Stimulated activated CD4-positive, alpha-beta T cell treated with anti-CD3 and anti-CD28 coated beads, Interleukin-2, amount 100 ng/mL, for 4 hours (primary cell): ENCODE measurements at places on chromosomes 16 and 17.
A peak's percentile ranks its signal among the peaks of the same experiment; 100 is the strongest.

DNA sequence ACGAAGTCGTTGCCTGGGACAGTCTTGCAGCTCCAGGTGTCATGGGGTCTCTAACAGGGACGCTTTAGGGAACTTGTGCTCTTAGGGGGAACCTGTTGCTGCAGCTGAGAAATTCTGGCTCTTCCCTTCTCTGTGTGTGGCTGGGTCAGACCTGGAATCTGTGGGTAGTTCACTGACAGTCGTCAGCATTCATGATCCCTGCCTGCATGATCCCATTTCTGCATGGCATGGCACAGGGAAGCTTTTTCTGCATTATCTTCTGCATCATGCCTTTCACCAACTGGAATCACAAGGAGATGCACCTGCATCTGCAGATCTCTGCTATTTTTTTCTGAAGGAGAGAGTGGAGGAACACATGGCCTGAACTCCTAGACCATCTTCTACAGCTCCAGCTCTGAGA, 85.6 kb downstream of the SOX9 start:
- no peak for DNase-seq

DNA sequence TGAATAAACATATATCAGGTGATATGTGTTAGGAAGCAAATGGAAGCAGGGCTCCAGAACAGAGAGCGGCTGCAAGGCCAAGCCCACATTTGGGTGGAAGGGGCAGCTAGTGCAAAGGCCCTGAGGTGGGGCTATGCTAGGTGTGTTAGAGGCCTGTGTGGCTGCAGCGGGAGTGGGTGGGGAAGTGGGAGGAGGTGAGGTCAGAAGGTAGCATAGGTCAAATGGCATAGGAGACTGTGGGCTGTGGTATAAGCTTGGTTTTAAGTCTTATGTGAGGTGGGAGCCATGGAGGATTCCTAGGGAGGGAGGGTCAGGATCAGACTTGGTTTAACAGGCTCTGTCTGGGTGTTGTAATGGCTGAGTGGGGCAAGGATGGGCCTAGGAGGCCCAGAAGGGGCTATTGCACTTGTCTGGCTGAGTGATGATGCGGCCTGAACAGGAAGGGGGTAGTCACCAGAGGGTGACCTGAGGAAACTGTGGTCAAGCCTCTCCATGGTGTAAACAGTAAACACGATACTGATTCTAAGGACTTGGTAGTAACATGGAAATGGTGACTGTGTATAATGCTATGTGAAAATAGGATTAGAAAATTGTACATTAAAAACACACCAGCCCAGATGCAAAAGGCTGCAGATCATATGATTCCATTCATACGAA, 31.1 kb downstream of the RAI1 start:
- DNase-seq: no peak

DNA sequence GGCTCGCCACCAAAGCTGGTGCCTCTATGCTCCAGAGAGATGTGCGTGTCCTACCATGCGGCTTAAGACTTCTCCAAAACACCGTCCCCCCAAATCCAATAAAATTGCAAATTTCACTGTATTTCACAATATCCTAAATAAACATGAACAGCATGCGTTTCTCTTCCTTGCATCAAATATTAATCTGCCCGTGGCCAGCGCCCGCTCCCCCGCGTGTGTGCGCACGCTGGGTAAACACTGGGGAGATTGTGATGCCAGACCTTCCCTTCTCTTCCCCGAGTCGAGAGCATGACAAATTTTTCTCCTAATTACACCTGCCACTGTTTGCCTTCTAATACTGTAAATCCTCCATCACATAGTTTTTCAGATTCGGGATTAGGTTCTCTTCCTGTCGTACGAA, 148.1 kb downstream of the MRM1 start:
- DNase-seq: no peak

GRCh38 chr16:26386096-26386495, 680.6 kb upstream of the C16orf82 start:
- no peak for DNase-seq

DNA sequence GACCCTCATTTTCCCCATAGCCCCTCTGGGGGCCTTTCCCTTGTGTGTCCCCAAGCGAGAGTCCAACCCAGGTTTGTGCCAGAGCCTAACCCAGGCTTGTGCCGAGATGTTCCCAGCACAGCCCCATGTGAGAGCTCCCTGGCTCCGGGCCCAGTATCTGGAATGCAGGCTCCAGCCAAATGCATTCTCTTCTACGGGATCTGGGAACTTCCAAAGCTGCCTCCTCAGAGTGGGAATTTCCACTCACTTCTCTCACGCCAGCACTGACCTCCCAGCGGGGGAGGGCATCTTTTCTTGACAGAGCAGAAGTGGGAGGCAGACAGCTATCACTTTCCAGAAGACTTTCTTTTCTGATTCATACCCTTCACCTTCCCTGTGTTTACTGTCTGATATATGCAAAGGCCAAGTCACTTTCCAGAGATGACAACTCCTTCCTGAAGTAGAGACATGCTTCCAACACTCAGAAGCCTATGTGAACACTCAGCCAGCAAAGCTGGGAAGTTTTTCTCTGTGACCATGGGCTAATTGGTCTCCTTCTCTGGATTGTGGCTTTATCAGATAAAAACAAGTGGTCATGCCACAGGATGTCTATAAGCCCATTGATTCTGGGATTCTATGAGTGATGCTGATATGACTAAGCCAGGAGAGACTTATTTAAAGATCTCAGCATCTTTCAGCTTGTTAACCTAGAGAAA, 2.5 kb upstream of the CCL2 start:
- no peak for DNase-seq

DNA sequence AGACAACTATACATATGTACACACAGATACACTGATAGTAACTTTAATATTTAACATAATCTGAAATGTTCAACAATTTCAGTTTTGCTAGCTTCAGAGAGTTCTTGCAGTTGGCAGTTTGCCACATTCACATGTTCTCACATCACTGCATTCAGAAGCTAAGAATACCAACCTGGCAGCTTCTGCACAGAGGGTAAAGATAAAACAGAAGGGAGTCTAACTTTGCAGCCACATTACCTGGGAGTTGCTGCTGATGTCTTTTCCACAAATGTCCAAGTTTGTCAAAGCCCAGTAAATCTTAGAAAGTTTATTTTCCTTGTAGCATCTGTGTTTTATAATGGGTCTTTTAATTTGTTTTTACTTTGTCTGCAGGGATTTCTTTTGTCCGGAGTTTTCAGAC, 332.0 kb downstream of the BCAS3 start:
- no peak for DNase-seq

DNA sequence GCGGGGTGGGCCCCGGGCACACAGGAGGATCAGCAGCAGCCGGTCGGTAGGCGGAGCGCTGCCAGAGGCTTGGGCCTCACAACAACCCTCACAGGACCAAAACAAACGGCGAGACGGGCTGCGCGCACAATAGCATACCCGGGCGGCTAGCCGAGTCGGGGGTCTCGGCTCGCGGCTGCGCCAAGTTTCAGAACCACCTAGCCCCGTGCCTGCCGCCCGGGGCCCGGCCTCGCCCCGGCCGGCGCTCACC, 732 bp downstream of the ULK2 start:
- peak; percentile 13 for DNase-seq

GRCh38 chr17:8832711-8833352, 33.7 kb upstream of the MFSD6L start:
- DNase-seq: no peak

GRCh38 chr16:79069633-79070032, 530.9 kb downstream of the MAF start:
- DNase-seq: no peak

- DNase-seq: peak; percentile 41
Observed at GRCh38 chr17:32519228-32520103, 32.7 kb downstream of the CDK5R1 start.

- DNase-seq: no peak
Observed at GRCh38 chr16:68436581-68436980, 11.7 kb downstream of the SMPD3 start.

- DNase-seq: no peak
Observed at GRCh38 chr17:49931416-49932137, 37.4 kb upstream of the DLX4 start.

DNA sequence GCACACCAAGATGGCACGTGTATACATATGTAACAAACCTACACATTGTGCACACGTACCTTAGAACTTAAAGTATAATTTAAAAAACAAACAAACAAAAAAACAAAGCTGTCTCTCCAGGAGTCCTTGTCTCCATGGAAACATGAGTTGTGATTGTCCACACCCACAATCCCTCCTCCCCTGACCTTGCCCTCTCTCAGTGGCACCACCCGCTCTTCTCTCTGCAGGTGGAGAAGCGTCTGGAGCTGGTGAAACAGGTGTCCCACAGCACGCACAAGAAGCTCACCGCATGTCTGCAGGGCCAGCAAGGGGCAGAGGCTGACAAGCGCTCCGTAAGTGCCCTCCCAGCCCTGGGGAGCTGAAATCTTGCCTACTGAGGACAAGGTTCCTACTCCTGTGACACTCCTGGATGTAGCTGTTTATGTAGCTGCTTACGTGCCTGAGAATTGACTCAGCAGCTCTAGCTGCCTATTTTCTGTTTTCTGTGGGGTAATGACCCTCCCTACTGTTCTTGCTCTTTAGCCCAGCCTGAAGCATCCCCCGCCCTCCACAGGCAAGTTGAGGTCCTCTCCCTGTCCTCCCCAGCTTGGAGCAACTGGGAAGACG, 107.0 kb downstream of the ARHGAP44 start:
- no peak for DNase-seq

DNA sequence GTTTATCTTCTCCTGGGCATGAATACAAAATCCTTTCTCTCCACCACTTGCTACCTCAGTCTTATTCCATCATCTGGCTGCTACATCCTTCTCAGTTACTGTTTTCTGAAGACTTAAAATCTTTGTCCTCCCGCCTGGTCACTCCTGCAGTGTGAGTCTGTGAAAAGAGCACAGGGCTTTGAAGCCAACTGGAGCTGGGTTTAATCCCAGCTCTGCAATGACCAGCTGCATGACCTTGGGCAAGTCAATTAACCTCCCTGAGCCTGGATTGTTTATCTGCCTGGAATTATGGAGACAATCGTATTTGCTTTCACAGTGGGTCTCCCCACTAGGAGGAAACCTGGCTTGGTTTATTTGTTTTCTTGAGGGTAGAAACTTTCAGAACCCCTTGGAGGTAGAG, 183.2 kb downstream of the GSG1L start:
- DNase-seq: no peak

GRCh38 chr17:17108451-17109049, 66.3 kb downstream of the MPRIP start:
- DNase-seq: no peak

GRCh38 chr16:71811261-71811803, 2.7 kb upstream of the AP1G1 start:
- no peak for DNase-seq

DNA sequence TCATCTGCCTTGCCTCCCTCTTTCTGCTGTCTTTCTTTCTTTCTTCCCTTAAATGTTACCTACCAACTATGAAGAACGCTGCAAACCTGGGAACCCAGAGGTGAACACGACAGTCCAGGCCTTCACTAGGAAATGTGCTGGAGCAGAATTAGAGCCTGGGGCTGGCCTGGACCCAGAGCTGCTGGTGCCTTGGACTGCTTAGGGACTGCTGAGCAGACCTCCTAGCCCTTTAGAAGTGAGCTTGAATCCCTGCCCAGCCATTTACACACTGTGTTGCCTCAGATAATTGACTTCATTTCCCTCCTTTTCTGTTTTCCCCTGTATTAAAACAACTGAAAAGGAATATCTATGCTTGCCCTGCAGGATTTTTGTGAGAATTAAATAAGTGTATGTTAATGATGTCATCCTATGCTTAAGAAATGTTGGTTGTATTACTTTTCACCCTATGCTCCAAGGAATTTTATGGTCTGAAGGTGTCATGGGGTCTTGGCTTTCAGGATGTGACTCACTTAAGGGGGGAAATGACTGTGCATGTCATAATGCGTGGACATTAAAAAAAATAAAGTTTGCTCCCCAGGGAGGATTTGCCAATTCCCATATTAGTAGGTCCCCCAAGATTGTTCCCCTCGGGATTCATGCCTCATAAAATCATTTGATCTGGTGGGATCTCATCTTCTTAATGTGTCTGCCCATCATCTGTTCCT, 11.5 kb downstream of the CDH13 start:
- no peak for DNase-seq

DNA sequence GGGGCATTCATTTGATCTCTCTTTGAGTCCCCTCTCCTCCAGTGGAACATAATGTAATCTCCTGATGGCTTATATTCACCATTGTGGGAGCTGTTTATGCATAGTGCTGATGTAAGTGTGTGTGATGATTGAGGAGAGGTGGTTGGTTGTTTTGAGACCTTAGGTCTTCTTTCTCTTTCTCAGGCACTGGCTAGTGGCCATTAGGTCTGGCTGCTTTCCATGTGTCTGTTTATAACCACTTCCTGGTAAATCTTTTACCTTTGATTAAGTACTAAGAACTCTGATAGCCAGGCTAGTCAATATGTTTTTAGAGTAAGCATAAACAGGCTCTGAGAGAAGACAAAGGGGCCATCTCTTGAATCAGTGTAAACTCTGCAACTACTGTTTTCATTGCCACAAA, 27.9 kb downstream of the VAT1L start:
- no peak for DNase-seq

DNA sequence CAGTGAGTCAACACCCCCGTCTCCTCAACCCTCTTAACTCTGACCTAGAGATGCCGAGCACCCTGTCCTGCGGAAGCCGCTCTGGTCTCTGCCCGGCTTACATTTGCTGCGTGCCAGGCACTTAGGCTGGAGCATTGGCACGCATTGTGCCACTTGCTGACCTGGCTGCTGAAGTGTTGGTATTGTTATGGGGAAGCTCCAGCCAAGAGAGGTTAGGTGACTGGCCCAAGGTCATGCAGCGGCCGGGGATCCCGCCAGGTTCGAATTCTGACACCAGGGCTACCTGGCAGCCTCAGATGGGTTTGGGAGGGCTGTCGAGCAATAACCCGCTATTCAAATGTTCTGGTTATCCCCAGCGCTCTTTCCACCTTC, 5.0 kb upstream of the HSD17B1 start:
- DNase-seq: no peak

DNA sequence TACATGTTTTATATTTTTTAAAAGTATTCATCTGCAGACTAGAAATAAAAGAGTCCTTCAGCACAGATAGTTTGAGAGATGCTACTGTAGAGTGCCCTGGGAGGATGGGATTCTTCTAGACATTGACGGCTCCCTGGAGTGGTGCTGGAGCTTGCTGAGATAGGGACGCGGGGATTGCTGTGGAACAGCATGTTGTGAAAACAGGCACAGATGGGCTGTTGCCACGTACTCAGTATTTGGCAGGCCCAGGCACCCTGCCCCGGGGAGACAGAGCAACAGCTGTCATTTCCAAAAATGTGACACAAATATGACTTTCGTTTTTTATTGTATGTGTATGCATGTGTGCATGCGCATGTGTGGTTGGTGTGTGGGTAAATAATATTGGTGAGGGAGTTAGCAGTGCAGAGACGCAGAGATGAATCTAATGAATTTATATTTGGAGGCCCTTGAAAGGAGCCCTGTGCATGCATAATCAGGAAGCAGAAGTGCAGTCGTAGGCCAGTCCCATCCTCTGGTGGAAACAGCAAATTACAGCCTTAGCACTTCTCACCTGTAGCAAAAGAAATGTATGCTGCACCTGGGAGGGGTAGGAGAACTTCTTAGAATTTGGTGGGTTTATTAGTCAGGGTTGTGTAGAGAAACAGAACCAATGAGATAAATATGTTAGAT, 6.2 kb upstream of the ABCA8 start:
- no peak for DNase-seq

- peak; percentile 1 for DNase-seq
Observed at GRCh38 chr16:56041556-56042140, 149.6 kb upstream of the GNAO1 start.

- DNase-seq: no peak
Observed at GRCh38 chr16:8283195-8283594, 307.1 kb downstream of the TMEM114 start.

- no peak for DNase-seq
Observed at GRCh38 chr16:51881731-51882130, 665.2 kb downstream of the TOX3 start.
